ENCODE measurements at places on chromosomes 4 and X.
A peak's percentile ranks its signal among the peaks of the same experiment; 100 is the strongest.

GRCh38 chrX:75603833-75604232 lies 81.0 kb upstream of the ZDHHC15 start:
- peak; percentile 4 for DNase-seq

DNA sequence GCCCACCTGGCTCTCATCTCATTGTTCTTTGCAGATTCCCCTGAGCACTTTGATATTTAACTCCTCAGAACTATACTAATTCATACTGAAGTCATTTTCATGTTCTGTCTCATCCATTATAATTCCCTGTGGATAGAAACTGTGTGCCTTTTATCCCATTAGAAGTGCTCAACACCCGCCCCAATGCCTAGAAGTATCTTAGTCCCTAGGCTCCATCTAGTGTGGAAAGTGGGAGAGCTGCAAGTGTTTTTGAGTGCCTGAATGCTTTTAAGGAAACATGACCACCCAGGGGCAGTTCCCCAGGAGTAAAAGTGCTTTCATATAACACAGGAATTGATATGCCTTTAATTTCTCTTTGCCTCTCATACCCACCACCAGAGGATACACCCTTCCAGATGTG lies 117.0 kb downstream of the CHRDL1 start:
- no peak for DNase-seq

DNA sequence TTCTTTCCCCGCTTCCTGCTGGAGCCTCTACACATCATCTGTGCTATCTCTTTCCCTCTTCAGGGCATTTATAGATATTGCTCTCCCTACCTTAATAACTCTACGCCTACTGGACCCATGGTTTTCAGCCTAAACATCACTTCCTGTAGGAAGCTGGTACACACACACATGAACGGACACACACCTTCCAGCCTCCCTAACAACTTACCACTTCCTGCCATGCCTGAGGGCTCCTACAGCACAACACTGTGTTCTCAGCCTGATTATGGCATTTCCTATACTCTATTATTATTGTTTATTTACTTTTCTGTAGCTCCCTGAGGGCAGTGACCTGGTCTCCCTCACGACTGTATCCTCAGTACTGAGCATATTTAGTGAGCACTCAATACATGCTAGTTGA lies 163.6 kb upstream of the MAP3K15 start:
- DNase-seq = no peak

GRCh38 chr4:73976716-73977115 lies 5.1 kb downstream of the PF4 start:
- peak; percentile 64 for DNase-seq

DNA sequence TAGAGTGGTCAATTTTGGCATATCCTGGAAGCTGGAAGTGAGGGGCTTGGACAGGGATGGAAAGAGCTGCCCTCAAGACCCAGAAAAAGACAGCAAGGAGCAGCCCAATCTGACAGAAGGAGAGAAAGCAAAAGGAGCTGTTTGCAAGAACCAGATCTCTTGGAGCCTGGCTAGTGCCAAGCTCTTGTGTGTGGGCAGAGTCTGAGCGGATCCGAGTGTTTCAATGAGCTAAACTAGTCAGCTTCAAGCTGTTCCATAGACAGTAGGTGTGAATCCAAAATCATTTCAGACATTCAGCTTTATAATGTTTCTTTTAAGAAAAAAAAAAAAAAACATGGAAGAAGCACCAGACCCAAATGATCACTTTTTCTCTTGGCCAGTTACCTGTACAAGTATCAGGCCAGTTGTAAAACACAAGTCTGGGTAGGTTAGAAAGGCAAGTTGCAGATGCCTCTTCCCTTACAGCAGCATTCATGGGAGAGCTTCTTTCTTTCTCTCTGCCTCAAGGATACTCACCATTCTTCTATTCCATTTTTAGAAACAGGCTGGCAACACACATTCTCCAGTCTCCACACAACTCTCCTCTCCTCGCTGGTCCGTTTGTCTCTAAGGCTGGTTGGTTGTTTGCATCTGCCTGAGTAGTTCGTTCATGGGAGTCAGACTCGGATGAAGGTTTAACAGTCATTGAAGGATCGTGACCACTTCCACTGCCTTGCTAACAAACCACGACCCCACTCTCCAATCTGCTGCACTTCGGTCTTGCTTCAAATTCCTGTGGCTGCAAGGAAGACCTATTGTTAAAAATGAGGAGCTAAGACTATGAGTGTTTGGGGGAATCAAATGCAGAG lies 105.2 kb upstream of the GATB start:
- no peak for DNase-seq

DNA sequence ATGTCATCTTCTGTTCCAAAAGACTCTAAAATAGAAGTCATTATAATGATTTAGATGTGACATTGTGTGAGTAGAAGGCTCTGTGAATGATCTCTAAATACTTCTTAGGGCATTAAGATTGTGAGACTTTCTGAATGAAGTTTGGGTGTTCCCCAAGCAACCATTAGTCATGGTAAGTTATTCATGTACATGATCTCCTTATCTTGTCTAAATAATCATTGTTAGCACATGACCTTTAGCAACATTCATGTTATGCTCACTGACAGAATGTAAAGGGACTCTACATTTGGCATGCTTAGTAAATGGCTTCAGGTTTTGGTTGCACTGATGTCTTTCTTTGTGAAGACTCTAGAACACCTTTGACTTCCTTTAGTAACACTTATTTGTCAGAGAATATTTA lies 140.8 kb upstream of the AGA start:
- no peak for DNase-seq

- DNase-seq = no peak
Observed at GRCh38 chrX:120485315-120485637, 16.2 kb upstream of the LAMP2 start.

- peak; percentile 29 for DNase-seq
Observed at GRCh38 chr4:39320381-39321115, 45.6 kb downstream of the RFC1 start.

Data from brain microvascular endothelial cell (primary cell).